Mesothelial cell of epicardium (in vitro differentiated cells): ENCODE measurements at places on chromosomes 12 and 14.

GRCh38 chr14:29926701-29927375 is 809 bp downstream of the PRKD1 start:
- peak; percentile 27 for DNase-seq

GRCh38 chr14:48454887-48455286 is 779.5 kb upstream of the MDGA2 start:
- no peak for DNase-seq

- DNase-seq = no peak
Observed at GRCh38 chr14:25042362-25043299, 7.3 kb downstream of the STXBP6 start.

- DNase-seq = no peak
Observed at GRCh38 chr14:83491091-83491490, 1957.4 kb upstream of the SEL1L start.

DNA sequence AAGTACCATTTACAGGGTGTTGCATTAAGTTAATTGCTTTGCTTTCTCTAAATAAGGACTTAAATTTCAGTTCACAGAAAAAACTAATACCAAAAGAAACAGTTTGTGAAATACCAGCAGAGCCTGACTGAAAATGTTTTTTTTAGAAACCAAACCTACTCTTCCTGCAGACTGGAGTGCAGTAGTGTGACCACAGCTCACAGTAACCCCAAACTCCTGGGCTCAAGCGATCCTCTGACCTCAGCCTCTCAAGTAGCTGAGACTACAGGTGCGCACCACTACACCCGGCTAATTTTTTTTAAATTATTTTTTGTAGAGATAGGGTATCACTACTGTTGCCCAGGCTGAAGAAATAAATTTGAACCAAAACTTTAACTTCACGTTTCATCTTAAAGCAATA is 103.5 kb upstream of the PLEKHA5 start:
- DNase-seq = no peak

DNA sequence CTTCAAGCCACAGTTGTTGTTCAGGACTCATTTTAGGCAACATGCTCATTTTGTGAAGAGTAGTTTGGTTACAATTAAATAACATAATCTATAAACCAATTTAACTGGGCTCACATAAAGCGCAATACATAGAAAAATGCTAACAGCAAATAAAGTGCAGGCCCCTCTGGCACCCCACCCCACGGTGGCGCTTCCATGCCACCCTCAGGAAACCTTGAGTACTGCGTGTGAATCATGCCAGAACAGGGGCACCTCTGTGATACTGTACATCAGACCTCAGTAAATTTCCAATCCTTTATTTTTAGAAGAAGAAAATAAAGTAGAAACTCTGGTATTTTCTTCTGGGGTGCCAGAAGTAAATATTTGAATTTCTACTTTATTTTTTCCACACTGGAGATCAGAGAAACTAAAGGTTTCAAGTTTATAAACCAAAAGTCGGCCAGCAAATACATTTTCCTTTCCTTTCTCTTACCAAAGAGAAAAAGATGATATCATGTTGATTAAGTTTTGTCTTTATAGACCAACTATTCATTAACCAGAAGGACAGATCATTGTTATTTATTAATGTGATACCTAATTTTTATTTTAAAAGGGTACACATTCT is 316.8 kb downstream of the PAWR start:
- DNase-seq = no peak

DNA sequence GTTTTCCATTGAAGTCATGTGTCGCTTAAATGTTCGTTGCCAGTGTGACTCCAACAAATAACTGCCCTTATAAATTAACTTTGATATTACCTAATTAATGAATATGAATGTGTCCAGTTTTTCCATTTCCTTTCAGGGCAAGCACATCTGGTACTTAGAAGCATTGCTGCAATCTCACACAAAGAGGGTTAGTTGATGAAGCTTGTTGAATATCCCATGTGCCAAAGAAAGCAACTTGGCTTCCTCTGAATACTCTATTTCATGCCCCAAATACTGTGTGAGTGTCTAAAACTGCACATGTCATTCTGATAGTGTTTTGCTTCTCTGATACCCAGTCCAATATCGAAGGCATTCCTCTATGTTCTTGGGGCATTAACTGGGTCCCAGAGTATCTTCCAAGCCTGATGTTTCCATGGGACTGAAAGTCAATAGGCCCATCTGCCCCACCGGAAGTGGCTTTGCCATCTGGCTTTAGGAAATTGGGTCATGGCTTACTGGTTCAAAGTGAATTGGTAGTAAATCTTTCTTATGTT is 75.8 kb upstream of the CNTN1 start:
- DNase-seq = no peak

DNA sequence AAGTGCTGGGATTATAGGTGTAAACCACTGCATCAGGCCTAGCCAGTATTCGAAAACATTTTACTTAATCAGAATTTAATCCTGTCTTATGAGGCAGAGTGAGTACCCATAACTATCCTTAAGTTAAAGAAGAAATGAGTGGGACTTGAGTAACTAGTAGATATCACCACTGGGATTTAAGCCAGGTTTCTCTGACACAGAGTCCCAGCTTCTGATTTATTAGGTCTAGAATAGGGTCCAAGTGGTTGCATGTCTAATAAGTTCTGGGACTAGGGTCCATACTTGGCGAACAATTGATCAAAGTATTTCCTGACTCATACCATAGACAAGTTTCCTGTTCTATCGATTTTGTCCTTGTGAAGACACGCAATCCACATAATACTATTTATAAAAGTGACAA is 18.9 kb downstream of the PTPRB start:
- DNase-seq = no peak

GRCh38 chr12:86015026-86015425 is 140.9 kb downstream of the NTS start:
- no peak for DNase-seq
